ENCODE measurements at places on chromosomes 2 and 18. TPM values are rescaled to one million over a fixed set of nuclear protein-coding genes. Genes with fewer than 3 reads are reported as not detected.

DNA sequence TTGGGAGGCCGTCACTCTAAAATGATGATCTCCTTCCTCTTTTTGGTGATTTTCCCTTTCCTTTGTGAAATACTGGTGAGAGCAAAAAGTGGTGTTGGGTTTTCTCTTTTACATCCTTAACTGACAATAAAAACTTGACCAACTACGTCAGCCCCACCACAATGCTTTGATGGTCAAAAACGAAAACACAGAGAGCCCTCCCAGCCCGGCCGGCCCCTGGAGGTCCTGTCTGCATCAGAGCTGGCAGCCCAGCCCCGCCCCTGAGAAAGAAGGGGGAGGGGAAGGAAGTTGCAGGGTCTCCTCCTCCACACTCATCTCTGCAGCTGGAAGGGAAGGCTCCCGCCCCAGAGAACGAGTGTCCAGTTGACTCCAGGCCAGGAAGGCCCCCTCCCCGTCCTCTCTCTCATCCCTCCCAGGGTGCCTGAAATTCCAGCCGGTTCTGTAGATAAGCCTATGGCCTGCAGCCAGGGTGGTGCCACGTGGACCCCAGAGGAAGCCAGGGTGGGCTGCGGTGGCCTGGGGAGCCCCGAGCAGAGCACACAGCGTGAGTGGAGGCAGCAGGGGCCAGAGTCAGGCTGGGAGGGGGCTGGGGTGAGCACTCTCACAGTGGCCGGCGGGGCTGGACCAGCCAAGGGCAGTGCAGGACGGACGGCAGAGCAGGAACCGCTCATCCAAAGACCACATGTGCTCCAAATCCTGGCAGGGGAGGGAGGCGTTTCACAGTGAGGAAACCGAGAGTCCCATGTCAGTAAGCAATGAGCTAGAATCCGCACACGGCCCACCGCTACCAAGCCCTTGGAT lies 19.8 kb downstream of the BIN1 start:
- DNase-seq = peak; percentile 71

DNA sequence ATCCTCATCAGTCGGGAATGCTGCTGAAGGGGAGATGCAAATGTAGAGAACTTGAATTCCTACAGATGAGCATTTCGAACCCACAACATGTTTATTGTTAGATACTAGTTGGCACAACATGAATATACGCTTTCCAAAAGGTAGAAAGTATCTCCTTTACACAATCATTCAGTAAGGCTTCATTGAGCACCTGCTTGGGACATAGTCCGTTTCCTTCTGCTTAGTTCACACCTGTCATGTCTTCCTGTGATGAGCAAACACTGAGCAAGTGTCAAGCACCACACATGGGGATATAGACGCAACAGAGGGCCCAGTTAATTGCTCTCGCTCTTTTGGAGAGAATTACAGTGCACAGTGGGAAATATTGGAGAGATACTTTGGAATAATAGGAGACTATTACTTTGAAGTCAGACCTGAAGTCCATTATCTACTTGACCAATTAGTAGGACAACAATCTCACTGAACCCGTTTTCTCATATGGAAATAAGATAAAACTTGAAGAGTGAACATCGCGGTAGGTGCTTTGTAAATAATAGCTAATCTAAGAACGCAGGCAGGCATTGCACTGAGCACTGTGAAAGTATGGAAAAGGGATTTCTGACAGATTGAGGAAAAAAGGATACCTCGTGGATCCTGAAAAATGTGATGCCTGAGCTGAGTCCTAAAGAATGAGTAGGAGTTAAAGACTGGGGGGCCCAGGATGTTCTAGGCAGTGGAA lies 1.2 kb downstream of the CPSF3 start:
- no peak for DNase-seq

GRCh38 chr2:135913727-135914365 lies 37.6 kb upstream of the MCM6 start:
- peak; percentile 17 for DNase-seq

GRCh38 chr2:136538489-136538888 lies 226.9 kb upstream of the THSD7B start:
- no peak for DNase-seq

DNA sequence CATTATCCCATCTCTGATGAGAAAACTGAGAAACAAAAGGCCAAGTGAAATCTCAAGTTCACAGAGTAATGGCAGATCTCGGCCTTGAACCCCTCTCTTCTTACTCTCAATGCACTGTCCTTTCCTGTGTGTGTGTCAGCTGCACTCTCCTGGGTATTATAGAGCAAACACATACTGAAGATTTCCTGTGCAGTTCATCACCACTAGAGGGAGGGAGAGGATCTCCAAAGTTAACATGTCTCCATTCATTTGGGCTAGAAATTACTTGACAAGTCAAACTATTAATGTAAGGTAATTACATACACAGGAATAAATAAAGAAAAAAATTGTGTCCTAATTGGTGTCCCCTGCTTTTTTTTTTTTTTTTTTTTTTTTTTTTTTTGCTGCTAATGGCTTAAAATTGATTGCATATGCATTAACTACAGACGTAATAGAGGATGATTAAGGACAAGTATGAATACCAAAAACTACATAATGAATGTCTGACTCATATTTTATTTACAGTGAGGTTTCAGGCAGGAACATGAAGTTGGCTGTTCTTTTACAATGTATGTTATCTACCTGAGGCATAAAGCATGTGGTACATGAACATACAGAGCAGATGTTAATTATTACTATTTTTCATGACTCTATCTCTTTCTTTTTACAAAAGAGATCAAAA lies 269.2 kb downstream of the NYAP2 start:
- no peak for DNase-seq

- no peak for DNase-seq
These were observed 620 bp upstream of the SLC9A2 start for GRCh38 chr2:102618452-102619413.

DNA sequence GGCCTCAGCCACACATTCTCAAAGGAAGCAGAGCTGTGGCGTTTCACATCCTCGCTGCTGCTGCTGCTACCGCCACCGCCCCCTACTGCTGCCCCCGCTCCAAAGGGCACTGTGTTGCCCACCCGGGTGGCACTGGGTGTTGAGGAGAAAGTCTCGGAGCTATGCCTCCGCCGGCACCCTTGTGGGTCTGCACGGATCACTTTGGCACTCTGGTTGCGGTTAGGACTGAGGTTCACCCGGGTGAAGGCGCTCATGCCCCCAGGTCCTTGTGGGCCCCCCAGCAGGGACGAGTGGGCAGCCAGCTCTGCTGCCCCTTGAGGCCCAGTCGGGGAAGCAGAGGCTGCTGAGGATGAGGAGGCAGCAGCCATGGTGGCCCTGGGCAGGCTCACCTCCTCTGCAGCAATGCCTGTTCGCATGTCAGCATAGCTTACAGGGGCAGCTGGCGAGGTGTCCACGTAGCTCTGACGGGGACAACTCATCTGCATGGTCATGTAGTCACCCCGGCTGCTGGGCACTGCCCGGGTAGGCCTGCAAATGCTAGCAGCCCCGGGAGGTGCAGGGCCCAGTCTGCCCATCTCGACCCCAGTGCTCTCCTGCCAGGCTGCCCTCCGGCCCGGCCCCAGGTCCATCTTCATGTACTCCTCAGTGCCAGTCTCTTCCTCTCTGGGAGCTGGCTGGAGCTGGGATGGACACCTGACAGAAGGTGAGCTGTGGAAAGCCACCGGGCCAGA lies 4.2 kb downstream of the IRS1 start:
- DNase-seq = no peak

- no peak for DNase-seq
These were observed 49.7 kb upstream of the AP1S3 start for GRCh38 chr2:223887127-223887526.

- DNase-seq = no peak
These were observed 203.8 kb downstream of the TNS1 start for GRCh38 chr2:217798743-217799562.

- no peak for DNase-seq
These were observed 522.9 kb upstream of the TNP1 start for GRCh38 chr2:217382794-217383193.

DNA sequence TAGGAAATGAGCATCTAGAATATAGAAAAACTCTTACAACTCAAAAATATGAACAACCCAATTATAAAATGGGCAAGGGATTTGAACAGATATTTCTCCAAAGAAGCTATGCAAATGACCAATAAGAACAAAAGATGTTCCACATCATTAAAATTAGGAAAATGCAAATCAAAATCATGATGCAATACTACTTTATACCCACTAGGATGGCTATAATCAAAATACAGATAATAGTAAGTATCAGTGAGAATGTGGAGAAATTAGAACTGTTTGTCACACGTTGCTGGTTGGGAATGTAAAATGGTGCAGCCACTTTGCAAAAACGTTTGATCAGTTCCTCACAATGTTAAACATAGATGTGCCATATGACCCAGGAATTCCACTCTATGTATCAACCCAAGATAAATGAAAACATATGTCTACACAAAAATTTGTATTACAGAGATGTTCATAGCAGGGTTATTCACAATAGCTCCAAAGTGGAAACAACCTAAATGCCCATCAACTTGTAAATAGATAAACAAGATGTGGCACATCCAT lies 558.4 kb downstream of the SLC4A3 start:
- DNase-seq = no peak

- DNase-seq = no peak
These were observed 3.8 kb upstream of the ATP6V1C2 start for GRCh38 chr2:10717628-10718027.

GRCh38 chr18:72368308-72368707 lies 175.8 kb downstream of the CBLN2 start:
- no peak for DNase-seq

GRCh38 chr2:126849486-126849885 lies 49.2 kb upstream of the TEX51 start:
- DNase-seq = no peak

DNA sequence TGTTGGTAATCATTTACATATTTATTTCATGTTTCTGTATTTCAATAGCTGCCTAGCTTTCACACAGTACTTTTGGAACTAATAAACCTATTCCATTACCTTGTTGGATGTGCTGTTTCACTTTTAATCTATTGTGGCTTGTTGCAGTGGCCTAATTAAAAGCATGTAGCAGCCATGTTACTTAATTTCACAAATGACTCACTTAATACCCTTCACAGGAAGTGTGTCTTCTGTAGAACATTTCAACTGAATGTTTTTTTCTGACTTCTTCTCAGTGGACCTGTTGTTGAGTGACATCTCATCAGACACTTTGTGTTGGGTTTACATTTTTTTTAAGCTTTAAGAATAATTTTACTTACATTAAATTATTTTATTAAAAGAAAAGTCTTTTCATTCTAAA lies 260.5 kb upstream of the THUMPD2 start:
- DNase-seq = no peak

DNA sequence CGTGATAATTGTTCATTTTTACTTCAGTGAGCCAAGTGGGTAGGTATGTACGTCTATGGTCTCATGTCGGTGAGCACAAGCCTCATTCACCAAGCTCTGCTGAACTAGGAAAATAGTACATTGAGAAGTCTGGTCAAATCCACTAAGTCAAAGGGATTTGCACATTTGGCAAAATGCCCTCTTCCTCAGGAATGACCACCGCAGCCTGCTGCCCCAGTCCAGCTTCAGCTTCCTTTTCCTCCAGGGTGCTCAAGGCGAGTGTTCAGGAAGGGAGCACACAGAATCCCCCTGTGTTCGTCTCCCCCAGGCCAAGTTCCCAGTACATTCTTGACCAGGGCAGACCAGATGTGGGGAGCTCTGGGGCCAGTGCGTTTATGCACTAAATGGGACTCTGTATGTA lies 23.0 kb downstream of the TCF7L1 start:
- DNase-seq = no peak

DNA sequence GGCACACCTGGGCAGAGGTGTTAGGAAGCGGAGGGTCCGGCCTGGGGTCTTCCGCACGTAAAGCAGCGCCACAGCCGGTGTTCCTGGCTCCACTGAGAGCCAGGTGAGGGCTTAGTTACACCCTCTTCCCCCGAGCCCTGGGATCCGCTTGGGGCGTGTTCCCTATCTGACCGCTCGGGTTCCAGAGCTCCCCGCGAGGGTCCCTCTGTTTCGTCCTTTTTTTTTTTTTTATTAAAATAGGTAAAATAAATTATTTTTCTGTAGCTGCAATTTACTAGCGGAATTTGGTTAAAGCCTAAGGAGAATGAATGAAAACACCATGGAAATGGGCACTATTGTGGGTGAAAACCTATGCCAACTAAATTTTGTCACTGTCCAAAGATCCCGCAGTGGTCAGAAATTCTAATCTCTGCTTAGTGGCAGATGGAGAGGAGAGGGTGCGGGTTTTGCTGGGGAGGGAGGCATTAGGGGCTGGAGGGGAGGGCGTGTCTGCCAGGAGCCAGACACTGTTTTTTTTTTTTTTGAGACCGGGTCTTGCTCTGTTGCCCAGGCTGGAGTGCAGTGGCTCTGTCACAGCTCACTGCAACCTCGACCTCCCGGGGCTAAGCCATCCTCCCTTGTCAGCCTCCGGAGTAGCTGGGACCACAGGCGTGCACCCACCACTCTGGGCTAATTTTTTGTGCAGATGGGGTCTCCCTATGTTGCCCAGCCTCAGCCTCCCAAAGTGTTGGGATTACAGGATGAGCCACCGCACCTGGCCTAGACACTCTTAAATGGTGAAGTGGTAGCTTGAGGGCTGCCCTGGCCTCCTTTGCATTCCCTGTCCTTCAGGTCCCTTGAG lies 834 bp downstream of the PDCL3 start:
- DNase-seq = no peak

- DNase-seq = no peak
These were observed 480.1 kb downstream of the XIRP2 start for GRCh38 chr2:167368371-167368770.

DNA sequence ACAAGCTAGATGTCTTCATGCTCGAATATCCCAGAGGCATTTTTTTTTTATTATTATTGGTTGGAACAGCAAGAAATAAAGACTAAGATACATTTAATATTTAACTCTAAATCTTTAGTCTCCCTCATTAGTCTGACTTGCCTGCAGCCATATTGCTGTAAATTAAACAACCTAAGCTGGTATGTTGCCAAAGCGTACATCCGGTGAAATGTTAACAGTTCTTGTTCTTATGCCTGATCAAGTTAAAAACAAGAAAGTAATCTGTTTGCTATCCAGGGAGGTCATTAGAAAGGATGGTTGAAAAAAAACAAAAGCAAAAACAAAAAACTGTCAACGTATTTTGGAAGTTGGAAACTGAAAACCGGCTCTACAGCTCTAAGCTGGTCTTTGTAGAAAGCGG lies 125.9 kb upstream of the NABP1 start:
- DNase-seq = no peak

LIMS4 gene
- 2.4 TPM for polyA plus RNA-seq

PID1 gene
- 8.3 TPM for polyA plus RNA-seq

SIX2 gene
- polyA plus RNA-seq = 27.2 TPM

CFAP53 gene
- polyA plus RNA-seq = 3.3 TPM

UGT1A3 gene
- polyA plus RNA-seq = 0.06 TPM

PREB gene
- polyA plus RNA-seq = 56.9 TPM

MTERF4 gene
- polyA plus RNA-seq = 67.1 TPM

HOXD12 gene
- 0.21 TPM for polyA plus RNA-seq

SULT1C2 gene
- polyA plus RNA-seq = 53.1 TPM

RRM2 gene
- 56.2 TPM for polyA plus RNA-seq

UGT1A8 gene
- polyA plus RNA-seq = not detected

EFR3B gene
- 5.9 TPM for polyA plus RNA-seq

CDKL4 gene
- polyA plus RNA-seq = 0.69 TPM

NTSR2 gene
- polyA plus RNA-seq = not detected

L3MBTL4 gene
- 5.3 TPM for polyA plus RNA-seq

KCNG2 gene
- polyA plus RNA-seq = 0.14 TPM

FIGN gene
- polyA plus RNA-seq = 9.9 TPM

PTPRN gene
- not detected for polyA plus RNA-seq

PLGLB2 gene
- 7.4 TPM for polyA plus RNA-seq

AAK1 gene
- polyA plus RNA-seq = 23.9 TPM

CXXC1 gene
- polyA plus RNA-seq = 61.9 TPM
